ENCODE measurements at places on chromosomes 3 and 15.

DNA sequence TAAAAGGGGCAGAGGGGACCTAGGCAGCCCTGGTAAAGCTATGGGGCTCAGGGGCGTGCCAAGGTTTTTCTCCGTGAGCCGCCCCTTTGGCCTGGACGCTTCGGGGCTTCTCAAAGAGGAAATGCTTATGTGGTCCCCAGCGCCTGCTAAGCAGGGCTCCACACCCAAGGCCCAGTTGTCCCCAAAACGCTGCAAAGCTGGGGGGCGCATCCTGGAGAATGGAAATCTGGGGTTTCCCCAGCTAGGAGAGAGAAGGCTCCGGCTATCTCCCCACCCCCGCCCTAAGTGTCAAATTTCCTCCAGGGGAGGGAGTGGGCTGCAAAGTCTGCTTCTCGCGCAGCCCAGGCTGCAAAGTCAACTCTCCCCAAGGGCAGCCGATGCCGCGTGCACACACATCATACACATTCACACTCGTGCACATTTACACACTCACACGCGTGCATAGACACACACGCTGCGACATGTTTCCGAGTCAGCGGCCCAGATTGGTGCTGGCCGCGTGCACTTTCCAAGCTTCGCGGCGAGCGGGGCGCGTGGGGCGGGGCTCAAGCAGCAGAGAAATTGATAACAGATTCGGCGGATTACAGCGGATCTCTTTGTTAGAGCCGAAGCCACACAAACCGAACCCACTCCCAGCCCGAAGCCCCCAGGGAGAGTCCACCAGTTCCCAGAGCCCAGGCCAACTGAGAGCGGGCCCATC, 4.5 kb downstream of the WNT5A start:
- no peak for DNase-seq

- no peak for DNase-seq
Observed at GRCh38 chr3:143158014-143158988, 38.7 kb downstream of the CHST2 start.

DNA sequence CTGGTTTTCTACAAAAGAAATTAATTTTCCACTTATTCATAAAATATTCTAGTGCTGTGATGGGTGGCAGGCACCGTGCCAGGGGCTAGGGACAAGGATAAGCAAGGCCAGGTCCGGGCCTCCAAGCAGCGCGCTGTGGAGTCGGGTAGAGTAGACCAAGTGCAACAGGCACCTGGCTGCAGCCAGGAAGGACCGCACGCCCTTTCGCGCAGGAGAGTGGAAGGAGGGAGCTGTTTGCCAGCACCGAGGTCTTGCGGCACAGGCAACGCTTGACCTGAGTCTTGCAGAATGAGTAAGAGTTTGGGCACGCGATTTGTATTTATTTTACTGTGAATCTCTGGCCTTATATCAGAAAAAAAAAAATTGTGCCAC, at the start of gene CASR:
Gene CASR (plus strand): TSS at position 148 of the 372 bp plus-strand sequence. CDS start 70,522 bp downstream, outside the sequence.
- DNase-seq: no peak

DNA sequence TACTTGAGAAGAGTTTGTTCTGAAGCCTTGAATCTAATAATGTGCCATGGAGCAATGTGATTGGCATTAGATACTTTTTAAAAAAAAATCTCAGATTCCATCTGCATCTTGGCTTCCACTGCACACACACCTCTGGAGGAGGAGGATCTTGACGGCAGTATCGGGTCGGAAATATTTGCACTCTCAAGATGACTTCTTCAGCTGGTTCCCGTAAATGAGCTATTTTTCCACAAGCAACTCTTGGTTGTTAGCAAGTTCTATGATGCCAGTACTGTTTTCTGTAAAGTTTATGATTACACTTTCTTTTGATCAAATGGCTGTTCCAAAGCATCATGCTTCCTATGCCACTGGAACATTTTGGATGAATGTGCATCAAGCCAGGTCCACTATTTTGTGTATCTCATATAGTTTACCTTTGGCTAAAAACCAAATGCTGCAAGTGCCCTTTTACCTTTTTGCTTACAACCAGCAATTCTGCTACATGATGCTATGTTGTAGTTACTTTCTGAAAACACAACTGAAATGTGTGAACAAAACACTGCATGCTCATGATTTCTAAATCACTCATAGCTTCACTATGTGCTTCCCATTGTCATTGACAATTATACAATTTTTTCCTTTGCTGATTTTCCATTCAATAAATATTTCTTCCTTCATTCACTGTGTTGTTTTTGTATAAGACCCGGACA, 43.8 kb downstream of the CCR3 start:
- DNase-seq: no peak

GRCh38 chr3:58135712-58136543, 74.8 kb downstream of the DNASE1L3 start:
- DNase-seq: no peak

GRCh38 chr15:55256281-55257011, 33.2 kb downstream of the RAB27A start:
- DNase-seq: no peak

DNA sequence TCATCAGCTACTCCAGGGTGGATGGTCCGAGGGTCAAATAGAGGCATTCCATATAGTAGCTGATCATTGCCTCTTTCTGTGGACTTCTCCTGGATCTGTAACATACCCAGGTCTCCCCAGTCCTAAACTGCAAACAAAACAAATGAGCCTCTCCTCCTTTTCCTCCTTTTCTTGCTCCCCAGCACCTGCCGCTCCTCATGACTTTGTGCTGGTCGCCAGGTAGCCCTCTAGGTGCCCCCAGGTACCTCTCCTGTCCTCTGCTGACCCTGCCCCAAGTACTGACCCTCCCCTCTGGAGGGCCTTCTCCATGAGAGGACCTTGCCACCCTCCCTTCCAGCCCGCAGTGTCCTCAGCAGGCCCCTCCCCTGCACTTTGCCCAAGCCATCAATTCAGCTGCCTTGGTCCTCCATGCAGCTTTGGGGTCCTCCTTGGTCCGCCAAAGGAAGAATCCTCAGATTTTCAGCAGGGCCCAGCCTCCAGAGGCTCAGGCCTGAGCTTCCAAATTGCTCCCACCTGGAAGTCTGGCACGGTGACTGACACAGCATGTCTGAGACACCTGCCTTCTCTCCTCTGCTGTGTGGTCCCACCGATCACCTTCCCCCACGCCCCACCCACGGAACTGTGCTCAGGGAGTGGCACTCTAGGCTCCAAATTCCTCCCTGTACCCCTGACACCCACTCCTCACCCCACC, 111.0 kb downstream of the LRRK1 start:
- DNase-seq: no peak

DNA sequence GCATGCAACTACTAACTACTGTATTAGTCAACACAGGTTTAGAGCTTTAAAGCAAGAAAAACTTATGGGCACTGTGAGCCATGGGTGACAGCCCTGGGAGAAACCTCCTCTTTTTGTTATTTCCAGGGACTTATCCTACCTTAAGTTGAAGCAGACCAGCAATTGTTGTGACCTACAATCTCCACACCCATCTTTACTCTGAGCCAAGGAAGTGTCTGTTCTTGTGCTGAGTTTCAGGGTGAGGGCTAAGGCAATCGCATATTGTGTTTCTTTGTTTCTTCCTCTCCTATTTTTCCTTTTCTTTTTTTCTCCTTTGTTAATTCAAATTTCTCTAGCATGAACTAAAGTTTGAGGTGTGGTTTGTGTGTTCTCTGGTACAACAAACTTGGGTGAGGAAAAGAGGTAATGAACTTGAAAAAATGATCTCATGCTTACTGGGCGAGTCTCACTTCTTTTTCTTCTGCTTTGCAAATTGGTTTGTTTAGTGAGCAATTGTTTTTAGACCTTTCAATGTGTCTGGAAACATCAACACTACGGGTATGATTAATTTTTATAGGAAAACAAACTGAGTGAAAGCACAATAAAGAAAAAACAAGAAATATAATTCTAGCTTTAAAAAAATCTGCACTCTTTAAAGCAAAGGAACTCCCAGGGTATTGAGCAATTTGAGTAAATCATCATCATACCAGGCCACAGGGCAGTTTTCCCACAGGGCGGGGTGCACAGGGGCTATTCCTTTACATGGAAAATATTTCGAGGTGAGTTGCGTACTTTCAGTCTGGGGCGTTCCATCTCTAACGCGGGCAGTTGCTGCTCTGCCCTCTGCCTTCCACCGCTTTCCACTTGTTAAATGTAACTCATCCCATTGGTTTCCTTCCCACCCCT, 2.7 kb downstream of the UPK1B start:
- no peak for DNase-seq

DNA sequence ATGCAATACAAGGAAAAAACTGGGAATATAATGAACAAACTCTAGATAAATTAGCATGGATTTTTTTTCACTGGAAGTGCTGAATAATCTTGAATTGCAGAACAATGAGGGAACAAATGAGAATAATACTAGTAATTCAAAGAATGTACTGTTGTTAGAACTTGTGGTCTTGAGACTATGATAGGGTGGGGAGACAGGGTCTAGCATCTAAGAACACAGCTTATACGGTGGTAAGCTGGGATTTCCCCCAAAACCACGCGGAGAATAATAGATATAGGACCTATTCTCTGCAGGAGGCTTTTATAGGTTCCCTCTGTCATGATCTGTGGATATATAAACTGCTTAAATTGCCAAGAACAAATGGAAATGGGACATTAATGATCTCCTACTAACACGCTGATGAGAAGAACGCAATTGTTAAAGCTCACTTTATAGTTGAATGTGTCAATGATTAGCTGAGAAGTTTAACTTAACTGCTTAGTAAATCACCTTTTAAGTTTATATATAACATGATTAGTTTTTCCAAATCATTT, 692.3 kb downstream of the ZPLD1 start:
- DNase-seq: no peak

GRCh38 chr3:191966556-191966955, 505.6 kb downstream of the PYDC2 start:
- no peak for DNase-seq

DNA sequence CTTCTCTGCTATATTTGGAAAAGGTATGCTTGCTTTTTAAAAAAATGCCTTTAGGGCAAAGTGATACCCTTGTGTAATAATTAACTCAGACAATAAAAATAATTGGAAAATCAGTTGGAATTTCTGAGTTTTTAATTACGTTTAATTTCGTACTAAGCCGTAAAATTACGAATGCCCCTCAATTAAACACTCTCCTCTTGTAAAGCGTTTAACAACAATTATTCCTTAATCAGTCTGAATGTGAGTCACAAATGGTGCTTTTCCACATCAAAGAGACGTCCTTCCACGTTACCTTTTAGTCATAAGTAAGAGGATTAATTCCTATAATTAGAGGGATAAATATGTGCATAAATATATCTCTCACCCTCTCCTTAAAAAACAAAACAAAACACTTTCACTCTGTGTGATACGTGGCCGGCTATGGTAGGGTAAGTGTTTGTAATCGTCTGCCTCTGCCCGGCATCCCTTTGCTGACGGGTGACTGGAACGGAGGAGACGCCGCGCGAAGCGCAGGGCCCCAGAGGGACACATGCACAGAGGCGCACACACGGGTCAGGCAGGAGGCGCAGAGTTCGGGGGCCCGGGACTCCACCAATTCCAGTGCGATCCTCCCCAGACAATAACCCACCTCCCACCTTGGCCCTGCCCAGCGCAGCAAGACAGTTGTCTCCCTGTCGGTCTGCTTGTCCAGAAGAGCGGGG, 9.7 kb upstream of the MEIS2 start:
- DNase-seq: no peak

DNA sequence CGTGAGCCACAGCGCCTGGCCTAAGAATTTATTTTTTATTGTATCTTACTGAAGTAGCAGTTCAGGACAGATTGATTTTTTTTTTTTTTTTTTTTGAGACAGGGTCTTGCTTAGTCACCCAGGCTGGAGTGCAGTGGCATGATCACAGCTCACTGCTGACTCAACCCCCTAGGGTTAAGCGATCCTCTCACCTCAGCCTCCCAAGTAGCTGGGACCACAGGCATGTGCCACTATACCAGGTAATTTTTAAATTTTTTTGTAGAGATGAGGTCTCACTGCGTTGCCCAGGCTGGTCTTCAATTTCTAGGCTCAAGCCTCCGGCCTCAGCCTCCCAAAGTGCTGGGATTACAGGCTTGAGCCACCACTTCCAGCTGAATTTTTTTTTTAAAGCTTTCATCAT, 99.8 kb upstream of the HERC1 start:
- DNase-seq: no peak

DNA sequence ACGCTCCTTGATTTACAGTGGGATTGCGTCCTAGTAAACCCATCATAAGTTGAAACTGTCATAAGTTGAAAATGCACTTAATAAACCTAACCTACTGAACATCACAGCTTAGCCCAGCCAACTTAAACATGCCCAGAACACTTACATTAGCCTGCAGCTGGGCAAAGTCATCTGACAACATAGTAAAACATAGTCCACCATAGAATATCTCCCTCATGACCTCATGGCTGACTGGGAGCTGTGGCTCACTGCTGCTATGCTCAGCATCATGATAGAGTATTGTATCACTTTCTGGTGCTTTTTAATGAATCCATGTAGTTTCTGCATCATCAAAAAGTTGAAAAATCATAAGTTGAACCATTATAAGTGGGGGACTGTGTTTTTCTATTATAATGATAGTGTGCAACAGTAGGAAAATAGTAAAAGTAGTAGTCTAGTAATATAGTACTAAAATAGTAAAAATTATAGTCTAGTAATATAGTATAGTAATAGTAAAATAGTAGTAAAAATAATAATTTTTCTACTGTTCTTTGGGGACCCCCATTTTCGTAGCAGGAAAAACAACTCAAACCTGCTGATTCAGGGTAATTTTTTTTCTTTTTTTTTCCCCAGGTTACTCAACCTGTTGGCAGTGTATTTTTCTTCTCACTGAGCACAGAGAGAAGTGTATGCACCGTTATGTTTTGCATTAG, 233.5 kb downstream of the MYRIP start:
- DNase-seq: no peak

DNA sequence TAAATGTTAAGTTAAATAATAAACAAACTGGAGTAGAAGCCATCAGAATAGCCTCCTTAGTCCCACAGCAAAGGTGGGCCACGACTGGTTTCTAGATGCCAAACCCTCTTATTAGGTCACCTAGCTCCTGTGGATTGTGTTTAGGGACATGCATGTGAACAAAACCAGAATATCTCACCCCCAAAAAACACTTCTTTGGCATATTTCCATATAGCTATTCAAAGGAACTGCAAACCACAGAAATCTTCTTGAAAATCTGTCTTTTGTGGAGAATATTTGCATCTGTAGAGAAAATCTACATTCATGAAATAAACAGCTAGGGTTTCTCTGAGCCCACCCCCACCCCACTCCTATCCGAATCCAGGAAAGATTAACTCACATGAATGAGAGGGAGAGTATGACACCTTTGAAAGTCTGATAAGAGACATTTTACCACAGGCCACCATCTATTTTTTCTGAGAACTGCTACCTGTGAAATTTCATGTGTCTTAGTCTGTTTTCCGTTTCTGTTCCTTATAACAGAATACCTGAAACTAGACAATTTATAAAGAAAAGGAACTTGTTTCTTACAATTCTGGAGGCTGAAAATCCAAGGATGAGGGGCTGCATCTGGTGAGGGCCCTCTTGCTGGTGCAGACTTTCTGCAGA, 159.4 kb downstream of the NEK10 start:
- no peak for DNase-seq

- no peak for DNase-seq
Observed at GRCh38 chr3:83002869-83003445, 1241.5 kb upstream of the GBE1 start.

- no peak for DNase-seq
Observed at GRCh38 chr3:30805695-30806094, 88.8 kb downstream of the GADL1 start.

- DNase-seq: no peak
Observed at GRCh38 chr3:10357592-10358308, 36.8 kb upstream of the SEC13 start.
